ENCODE measurements at places on chromosomes 2 and 18. TPM values are rescaled to one million over a fixed set of nuclear protein-coding genes. Genes with fewer than 3 reads are reported as not detected.

GRCh38 chr2:46435796-46436360, 43.5 kb upstream of the TMEM247 start:
- no peak for DNase-seq

- DNase-seq: no peak
Observed at GRCh38 chr2:23393722-23394121, 8.7 kb downstream of the KLHL29 start.

- no peak for DNase-seq
Observed at GRCh38 chr18:941331-941730, 36.7 kb downstream of the ADCYAP1 start.

GRCh38 chr18:28714498-28714897, 537.6 kb upstream of the CDH2 start:
- no peak for DNase-seq

- DNase-seq: no peak
Observed at GRCh38 chr18:22900558-22901238, 32.4 kb upstream of the RBBP8 start.

- DNase-seq: no peak
Observed at GRCh38 chr2:208010506-208010905, 14.8 kb downstream of the PLEKHM3 start.

CRIM1 gene
- 68.4 TPM for total RNA-seq

SKA1 gene
- total RNA-seq: 6.6 TPM

PTH2R gene
- 1.9 TPM for total RNA-seq
